ENCODE measurements at places on chromosomes 1 and 21.

- no peak for DNase-seq
Observed at GRCh38 chr1:64320470-64320869, 117.0 kb downstream of the UBE2U start.

GRCh38 chr1:22567197-22567596 is 3.9 kb downstream of the EPHA8 start:
- DNase-seq, result no peak

- no peak for DNase-seq
Observed at GRCh38 chr1:114803001-114803400, 22.5 kb upstream of the SIKE1 start.

DNA sequence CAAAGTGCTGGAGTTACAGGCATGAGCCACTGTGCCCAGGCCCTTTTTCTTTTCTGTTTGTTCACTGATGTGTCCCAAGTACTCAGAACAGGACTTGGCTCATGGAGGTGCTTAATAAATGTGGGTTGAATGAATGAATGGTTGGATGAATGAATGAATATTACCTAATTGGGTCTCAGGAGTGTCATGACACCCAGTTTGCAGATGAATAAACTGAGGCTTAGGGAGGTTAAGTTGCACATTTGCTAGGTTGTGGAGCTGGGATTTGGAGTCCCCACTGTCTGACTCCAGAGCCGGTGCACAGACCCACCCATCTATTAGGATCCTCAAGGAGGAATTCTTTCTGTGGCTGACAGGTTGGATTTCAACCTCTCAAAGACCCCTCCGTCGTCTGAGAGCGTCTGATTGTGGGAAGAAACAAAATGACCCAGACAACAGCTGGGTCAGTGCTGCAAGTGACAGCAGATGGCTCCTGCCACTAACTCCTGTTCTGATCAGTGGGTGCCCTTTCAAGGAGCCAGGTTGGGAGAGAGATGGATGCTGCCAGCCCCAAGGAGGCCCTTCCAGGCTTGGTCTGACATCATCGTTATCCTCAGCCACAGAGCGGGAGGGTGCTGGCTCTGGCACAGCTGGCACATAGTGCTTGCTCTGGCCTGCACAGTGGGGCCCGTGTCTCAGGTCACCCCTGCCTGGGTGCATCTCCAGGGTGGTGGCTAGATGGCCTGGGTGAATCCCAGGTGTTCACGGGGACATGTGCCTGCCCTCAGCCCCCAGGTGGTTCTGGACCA is 24.2 kb downstream of the ARHGEF10L start:
- DNase-seq, result no peak

DNA sequence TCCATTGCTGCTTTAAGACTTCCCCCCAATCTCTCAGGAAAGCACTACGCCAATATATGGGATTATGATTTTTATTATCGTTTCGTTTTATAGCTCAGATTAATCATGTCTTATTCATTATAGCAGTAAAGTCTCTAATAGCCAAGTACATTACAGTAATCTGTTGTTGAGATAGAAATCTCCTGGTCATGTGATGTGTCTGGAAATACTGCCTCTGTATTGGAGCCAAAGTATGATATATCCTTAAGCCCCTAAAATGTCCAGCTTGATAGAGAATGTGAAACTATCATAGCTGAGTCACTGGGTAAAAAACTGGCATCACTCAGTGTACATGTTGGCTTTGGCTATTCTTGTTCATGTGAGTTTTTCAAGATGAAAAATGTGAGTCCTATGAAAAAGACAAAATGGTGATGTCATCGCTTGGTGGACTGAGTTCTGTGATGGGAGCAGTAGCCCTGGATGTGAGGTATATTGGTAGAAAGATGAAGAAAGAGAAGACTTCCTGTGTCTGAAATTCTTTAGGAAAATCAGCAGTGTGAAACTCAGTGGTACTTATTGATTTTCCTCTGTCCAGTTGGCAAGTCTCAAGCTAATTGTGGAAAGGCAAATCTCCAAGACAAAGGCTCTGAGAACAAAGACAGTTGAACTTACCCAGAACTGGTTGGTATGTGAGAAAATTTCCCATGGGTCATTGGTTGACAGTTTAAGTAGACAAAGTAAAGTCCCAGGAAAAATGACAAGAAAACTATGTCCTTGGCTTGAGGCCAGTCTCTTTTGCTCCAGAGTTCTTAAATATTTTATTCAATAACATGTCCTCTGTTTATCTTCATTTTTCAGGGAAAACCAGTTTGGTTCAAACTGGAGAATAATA is 76.2 kb downstream of the BRINP2 start:
- DNase-seq, result no peak

- DNase-seq, result peak; percentile 56
Observed at GRCh38 chr1:205849619-205850355, at the start of gene PM20D1. Gene PM20D1 (minus strand): TSS chr1:205850132. CDS start chr1:205850072, 60 bp downstream.

- DNase-seq, result no peak
Observed at GRCh38 chr21:46295177-46295770, 9.1 kb downstream of the YBEY start.

DNA sequence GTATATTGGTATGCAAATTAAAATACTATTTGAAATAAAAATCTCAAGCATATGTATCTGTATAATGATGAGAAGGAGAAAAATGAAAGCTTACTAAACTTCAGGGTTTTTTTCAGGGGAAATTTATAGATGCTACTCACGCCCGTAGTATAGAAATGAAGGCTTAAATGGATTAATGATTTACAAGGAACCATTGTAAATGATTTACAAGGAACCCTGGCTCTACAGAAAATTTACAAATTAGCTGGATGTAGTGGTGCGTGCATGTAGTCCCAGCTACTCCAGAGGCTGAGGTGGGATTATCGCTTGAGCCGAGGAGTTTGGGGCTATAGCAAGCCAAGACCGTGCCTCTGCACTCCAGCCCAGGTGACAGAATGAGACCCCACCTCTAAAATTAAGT is 150.5 kb downstream of the PCBP3 start:
- DNase-seq, result no peak

- no peak for DNase-seq
Observed at GRCh38 chr1:13737398-13737797, 37.4 kb downstream of the PRDM2 start.

- peak; percentile 70 for DNase-seq
Observed at GRCh38 chr1:222455188-222455879, 92.6 kb downstream of the HHIPL2 start.

DNA sequence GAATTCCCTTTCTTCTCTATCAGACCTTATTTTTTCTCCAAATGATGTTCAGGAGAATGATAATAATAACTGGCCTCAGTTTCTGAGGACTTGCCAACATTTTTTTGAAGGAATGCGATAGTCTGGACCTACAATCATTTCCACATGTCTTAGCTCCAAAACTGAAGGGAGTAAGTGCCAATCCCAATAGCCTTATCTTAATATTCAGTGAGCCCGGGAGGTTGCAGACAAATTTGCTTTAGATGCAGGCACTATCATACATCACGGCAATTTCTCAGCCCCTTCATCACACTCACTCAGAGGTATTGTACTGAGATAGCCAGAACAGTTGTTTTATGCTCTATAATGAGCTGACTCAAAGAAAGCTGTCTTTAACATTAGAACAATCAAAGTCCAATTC is 796.9 kb downstream of the ADGRL2 start:
- no peak for DNase-seq

DNA sequence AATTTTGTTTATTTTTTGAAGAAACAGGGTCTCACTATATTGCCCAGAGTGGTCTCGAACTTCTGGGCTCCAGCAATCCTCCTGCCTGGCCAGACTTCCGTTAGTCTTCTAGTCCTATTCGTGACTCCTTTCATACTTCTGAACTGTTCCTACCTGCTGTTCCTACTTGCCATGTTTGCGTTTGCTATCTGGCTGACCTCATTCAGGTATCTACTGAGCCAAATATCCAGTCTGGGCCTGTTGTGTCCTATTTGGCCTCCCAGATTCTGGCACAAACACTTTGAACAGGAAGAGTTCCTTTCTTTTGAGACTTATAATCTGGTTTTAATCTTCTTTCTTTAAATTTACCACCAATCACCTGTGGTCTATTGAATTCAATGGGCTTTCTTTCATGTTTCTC is 6.9 kb upstream of the NR1I3 start:
- DNase-seq, result no peak

DNA sequence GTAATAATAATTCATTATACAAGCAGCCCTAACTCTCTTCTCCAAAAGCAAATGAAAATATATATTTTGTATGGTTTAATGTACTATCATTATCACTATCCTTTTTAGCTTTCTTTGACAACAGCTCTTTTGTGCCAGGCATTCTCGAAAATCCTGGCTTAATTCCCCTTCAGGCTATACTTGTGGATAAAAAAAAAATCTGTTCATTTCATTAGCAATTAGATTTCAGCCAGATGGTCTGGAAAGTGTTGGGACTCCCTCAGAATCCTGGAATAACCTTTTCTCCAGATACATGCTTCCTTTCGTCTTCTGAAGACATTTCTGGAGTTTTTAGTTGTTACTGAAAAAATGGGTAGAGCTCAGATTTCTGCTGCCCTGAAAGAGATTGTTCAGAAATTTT is 83.4 kb upstream of the PLPPR4 start:
- DNase-seq, result no peak

DNA sequence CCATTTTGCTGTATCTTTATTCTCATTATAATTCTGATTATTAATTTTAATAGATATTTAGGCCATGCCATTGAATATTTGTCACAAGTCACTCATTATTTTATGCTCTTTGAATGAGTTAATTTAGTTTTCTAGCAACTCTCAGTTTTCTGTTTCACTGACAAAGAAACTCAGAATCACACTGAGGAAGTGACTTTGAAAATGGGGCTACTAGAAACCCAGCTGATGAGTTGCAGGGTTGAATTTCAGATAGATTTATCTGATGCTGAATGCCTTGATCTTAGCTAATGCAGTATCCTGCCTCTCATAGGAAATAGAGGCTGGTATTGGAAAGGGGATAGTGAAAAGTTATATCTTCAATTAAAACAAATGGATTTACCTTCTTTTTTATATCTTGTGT is 67.4 kb upstream of the PLA2G4A start:
- DNase-seq, result no peak

DNA sequence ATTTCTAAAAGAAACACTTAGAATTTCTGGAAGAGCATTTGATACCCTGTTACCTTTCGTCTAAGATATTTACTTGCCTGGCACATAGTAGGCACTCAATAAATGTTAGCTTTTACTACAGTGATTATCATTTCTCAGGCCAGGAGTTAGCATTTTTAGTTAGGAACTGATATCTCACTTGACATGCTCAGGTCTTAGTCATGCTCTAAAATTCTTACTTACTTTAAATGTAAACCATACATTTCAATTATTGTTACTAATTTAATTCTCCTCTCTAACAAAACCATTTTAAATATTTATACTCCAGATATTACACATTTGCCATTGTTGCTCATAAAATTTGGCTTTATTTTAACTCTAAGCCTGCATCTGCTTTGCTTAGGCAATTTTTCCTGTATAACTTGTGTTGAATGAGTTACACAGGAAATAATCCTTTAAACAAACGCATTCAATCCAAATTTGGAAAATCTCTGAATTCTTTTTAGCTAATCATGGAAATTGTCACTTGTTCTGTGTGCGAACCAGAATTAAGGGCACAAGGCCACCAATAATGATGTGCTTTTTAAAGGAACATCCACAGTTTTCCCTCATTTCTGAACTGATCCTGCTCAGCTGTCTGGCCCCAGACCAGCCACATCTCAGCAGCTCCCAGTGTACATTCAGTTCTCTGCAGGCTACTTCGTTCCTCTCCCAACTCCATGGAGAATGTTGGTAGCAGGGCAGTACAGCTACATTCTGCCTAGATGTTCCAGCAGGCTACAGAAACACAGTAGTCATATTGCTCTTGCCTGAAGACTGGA is 15.6 kb downstream of the NIBAN1 start:
- DNase-seq, result no peak

DNA sequence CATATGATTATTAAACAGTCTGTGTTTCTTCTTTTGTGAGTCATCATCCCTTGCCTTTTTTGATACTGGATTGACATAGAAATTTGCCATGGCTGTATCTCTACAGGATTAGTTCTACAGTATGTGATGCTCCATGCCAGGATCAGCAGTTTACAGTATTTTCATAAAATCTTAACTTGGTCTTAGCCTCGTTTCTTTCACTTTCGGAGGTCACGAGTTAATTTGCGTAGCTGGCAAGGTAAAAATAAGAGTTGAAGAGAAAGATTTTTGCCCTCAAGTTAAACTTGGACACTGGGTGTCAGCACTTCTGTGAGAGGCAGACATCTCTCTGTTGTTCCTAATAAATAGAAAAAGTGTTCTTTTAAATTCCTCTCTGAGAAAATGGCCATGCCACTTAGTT is 79.1 kb downstream of the CACNA1E start:
- no peak for DNase-seq

DNA sequence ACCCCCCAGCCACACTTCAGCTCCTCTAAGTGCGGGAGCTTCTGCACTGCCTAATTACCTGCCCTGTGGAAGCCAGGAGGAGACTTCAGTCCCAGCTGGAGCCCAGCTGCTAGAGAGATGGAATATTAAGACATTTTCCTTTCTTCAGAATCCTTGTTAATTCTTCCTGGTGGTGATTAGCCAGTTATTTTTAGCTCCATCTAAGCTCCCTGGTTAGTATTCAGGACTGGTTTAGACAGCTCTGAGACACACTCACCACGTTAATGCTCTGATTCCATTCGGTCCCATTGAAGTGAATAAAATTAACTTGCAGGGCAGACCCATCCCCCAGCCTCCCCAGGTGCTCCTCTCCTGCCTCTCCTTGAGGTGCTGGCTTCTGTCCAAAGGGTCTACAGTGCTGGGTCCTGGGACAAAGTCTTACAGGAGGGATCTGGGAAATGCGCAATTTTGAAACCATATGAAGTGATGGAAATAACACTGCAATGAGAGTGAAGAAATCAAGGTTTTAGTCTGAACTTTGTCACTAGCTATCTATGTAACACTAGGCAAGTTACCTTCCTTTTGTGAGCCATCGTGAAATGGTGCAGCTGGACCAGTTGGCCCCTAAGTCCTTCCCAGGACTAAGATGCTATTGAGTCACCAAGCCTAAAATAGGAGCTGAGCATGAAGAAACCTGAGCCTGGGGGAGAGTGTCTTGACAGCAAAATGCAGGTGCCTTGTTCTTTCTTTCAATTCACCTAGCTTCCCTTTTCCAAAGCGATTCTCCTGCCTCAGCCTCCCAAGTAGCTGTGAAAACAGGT is 117.4 kb upstream of the ATP1A1 start:
- no peak for DNase-seq

DNA sequence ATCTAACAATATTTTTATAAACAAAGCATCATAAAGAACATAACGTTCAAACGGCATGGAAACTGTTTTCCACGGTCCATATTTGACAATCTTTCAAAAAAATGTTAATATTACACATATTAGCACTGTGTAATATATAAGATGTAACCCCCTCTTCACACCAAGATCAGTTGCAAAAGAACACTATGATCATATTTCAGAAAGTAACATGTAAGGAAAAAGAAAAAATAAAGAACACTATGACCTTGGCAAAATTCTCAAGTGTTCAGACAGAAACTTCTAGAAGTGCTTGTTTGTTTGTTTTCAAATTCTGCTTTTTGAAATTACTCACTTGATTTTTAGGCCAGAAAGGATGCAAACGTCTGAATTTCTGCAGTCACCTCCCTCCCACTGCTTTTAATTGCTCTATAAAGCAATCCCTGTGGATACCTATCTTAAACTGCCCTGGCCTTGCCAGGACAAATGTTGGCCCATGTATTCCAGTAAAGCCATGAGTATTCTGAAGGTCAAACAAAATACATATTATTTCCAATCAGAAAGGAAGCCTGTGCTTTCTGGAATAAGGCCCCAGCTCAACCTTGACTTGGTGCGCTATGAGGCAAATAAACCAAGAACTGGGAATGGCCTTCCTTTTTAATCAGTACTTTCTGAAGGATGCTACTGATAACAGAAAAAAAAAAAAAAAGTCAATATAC is 68.6 kb downstream of the TGFBR3 start:
- DNase-seq, result no peak

GRCh38 chr1:59880735-59881134 is 45.8 kb downstream of the CYP2J2 start:
- no peak for DNase-seq

Data from stimulated activated CD4-positive, alpha-beta T cell treated with anti-CD3 and anti-CD28 coated beads, Interleukin-15, amount 100 ng/mL, for 1 hour (primary cell).